Panc1 (cell line): ENCODE measurements at places on chromosomes 3 and 15.

DNA sequence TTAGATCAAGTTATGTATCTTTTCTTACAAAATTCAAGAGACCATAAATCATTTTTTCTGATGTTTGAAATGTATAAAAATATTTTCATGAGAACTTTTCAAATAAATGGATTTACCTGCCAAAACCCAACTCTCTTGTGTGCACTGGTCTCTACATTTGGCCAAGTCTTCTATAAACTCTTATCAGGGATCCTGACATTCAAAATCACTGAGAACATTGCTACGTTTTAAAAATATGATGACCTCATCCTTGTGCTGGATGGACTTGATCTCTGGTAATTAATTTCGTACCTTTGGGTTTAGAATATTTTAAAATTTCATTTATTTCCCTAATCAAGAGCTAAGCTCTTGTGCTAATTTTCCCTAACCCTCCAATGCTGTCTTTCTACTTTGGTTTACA, 127.4 kb downstream of the ATP8B4 start:
- H3K4me1 ChIP-seq, result no peaks in the 10 kb centered on the region
- H3K27ac ChIP-seq, result no peak overlapping the region

GRCh38 chr3:185843126-185843525, 18.3 kb upstream of the IGF2BP2 start:
- no peak for DNase-seq
- no peak overlapping the region for H3K27ac ChIP-seq
- H3K4me3 ChIP-seq, result no peak overlapping the region
- H3K36me3 ChIP-seq, result no peaks in the 10 kb centered on the region
- H3K4me1 ChIP-seq, result no peaks in the 10 kb centered on the region

DNA sequence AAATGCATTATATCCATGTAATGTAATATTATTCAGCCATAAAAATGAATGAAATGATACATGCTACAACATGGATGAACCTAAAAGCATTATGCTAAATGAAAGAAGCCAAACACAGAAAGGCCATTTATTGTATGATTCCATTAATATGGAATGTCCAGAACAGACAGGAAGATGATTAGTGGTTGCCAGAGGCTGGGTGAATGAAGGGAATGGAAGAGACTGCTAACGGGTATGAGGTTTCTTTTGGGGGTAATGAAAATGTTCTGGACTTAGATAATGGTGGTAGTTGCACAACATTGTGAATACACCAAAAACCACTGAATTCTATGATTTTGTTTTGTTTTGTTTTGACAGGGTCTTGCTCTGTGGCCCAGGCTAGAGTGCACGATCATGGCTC, 61.6 kb upstream of the MAP4 start:
- no peaks in the 10 kb centered on the region for H3K27me3 ChIP-seq
- DNase-seq, result no peak
- H3K27ac ChIP-seq, result no peak overlapping the region
- H3K4me1 ChIP-seq, result no peaks in the 10 kb centered on the region; the same call in 1 of the 2 replicates
- no peak overlapping the region for H3K4me3 ChIP-seq

DNA sequence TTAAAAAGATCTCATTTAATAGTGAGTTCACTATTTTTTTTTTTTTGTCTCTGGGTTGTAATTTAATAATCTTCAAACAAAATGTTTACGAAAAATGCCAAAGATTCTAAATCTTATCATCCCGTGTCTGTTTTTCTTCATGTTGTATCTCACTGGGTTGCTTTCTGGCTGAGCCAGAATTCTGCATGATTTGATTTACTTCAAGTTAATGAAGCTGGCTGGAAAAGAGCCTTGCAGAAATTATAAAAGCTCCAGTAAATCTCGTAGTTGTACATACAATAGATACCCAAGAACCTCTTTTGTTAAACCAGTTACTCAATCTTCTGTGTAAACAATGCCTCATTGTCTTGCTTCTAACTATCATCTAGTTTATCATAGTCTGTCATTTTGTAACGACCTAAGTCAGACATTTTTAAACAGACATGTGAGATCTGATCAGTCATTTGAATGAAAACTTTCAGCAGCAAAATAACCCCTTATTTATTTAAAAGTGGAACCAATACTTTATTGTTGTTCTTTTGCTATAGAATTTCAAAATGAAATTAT, 249.0 kb downstream of the MCTP2 start:
- H3K36me3 ChIP-seq, result no peaks in the 10 kb centered on the region
- H3K27me3 ChIP-seq, result no peaks in the 10 kb centered on the region
- DNase-seq, result no peak
- no peaks in the 10 kb centered on the region for H3K4me1 ChIP-seq
- H3K4me3 ChIP-seq, result no peak overlapping the region

DNA sequence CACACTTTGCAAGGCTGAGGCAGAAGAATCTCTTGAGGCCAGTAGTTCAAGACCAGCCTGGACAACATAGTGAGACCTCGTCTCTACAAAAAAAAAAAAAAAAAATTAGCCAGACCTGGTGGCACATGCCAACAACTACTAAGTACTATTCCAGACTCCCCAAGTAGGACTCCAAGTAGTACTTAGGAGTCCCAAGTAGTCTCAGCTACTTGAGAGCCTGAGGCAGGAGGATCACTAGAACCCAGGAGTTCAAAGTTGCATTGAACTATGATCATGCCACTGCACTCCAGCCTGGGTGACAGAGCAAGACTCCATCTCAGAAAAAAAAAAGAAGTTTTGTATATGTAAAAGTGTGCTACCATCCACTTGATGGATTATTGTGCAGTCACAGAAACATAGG, 486.6 kb downstream of the SOX2 start:
- DNase-seq, result no peak
- H3K36me3 ChIP-seq, result no peaks in the 10 kb centered on the region
- H3K27ac ChIP-seq, result no peak overlapping the region
- no peaks in the 10 kb centered on the region for H3K27me3 ChIP-seq
- no peak overlapping the region for H3K4me3 ChIP-seq

DNA sequence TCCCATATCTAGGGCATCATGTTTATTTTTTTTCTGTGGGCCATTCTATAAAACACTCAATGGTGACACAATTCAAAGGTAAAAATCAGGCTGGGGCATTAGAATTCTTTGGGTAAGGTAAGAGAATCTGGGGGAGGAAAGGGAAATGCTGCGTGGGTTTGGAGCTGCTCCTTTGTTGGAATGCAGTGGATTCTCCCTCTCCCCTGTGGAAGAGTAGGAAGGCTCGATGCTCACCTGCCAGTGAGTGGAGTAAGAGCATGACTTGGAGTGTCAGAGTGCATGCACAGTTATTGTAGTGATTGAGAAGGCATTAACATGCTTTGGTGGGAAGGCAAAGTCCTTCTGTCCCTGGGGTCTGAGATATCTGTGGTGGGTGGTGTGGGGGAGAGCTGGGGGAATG, 280.0 kb downstream of the PDCD6IP start:
- no peak overlapping the region for H3K4me3 ChIP-seq
- no peaks in the 10 kb centered on the region for H3K27me3 ChIP-seq
- H3K36me3 ChIP-seq, result no peaks in the 10 kb centered on the region
- no peak overlapping the region for H3K27ac ChIP-seq

DNA sequence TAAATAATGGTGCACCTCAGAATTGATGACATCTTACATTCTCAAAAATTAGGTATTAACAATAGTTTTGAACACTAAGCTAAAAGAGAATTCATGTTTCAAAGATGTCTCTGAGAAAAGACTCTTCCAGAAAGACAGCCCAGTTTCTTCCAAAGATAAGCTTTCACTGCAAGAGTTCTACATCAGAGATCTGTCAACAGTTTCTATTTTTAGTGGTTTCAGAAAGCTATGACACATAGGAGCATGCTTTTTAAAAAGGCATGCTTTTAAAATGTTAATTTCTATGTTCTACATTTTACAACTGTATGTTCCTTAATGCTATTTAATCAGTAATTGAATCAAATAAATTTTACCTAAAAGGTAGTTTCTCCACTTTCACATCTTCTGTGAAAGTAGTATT, 88.2 kb downstream of the PLOD2 start:
- no peak overlapping the region for H3K27ac ChIP-seq
- DNase-seq, result no peak
- no peaks in the 10 kb centered on the region for H3K4me1 ChIP-seq
- no peak overlapping the region for H3K4me3 ChIP-seq
- H3K27me3 ChIP-seq, result no peaks in the 10 kb centered on the region

GRCh38 chr3:31356941-31357340, 175.8 kb upstream of the STT3B start:
- H3K36me3 ChIP-seq, result no peaks in the 10 kb centered on the region
- no peaks in the 10 kb centered on the region for H3K4me1 ChIP-seq
- DNase-seq, result no peak
- no peak overlapping the region for H3K4me3 ChIP-seq

DNA sequence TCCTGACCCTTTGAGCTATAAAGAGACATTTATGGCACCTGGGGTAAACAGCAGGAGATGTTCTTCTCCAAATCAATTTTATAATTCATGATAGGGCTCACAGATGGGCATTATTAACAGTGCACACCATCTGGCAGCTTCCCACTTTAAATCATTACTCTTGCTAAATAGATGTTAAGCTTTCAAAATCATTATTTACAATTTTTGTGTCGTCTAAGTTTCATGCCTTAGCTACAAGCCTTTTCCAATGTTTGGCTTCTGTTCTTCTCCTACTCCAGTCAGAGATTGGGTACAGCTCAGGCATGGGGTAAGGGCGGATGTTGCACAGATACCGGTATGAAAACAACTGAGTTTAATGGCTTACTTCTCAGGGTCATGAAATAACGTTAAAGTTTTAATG, 120.9 kb upstream of the PFN2 start:
- DNase-seq, result no peak
- no peak overlapping the region for H3K4me3 ChIP-seq
- H3K4me1 ChIP-seq, result no peaks in the 10 kb centered on the region
- H3K27me3 ChIP-seq, result no peaks in the 10 kb centered on the region

DNA sequence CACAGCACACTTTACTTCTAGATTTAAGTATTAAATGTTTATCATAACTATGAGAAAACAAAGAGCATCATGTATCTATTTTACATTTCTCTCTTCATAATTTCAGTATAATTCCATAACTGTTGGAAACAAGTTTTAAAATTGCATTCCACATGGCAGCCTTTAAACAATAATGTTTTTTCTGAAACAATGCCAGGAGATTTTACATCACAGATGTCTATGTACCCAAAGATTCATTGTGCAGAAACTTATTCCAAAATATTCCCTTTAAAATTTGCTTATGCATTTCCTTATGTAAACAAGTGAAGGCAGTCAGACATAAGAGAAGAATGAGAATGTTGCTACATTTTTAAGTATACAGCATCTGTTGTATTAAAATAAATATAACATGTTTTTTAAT, 324.9 kb upstream of the COL8A1 start:
- no peaks in the 10 kb centered on the region for H3K27me3 ChIP-seq
- no peaks in the 10 kb centered on the region for H3K4me1 ChIP-seq
- no peak overlapping the region for H3K27ac ChIP-seq

DNA sequence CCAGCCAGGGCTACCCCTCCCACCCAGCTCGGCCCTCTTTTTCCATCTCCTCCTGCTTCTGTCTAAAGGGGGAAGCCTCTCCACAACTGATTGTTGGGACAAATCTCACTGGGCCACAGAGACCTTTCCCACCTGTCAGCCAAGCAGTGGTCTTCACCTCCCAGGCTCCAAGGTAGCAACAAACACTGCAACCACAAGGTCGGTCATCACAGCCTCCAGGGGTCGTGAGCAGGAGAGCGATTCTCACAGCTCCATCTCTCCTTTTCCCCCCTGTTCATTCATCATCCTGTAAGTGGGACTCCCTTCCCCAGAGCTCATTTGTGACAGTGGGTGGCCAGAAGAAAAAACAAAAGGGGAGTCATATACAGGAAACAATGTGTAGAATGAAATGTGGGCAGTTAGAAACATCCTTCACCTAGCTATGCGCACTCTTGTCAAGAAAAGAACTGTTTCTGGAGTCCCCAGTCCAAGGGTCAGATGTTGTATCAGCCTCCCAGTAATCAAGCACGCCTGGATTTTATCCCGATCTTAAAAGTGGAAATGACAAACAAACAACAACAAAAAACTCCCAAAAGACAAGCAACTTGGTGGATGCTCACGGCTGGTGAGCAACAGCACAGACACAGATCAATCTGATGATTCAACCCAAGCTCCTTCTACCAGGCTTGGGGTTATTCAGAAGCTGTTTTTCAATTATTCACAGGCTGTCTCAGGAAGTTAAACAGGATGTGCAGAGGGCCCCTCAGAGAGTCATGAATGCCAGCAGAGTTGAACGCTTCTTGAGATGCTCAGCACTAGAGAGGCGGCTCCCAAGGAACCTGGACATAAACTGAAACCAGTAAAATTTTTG, 22.4 kb downstream of the LYZL4 start:
- H3K36me3 ChIP-seq, result no peaks in the 10 kb centered on the region
- no peaks in the 10 kb centered on the region; the same call in none of the 2 replicates for H3K27me3 ChIP-seq
- no peak for DNase-seq
- no peaks in the 10 kb centered on the region for H3K4me1 ChIP-seq

GRCh38 chr3:13954266-13954665, 74.4 kb upstream of the WNT7A start:
- H3K27ac ChIP-seq, result no peak overlapping the region
- H3K4me3 ChIP-seq, result no peak overlapping the region
- H3K27me3 ChIP-seq, result peaks cover 4% of the 10 kb centered on the region; the same call in 1 of the 2 replicates

GRCh38 chr3:128577711-128578110, 72.9 kb downstream of the RPN1 start:
- no peak for DNase-seq
- no peaks in the 10 kb centered on the region for H3K27me3 ChIP-seq
- H3K4me3 ChIP-seq, result no peak overlapping the region
- H3K4me1 ChIP-seq, result no peaks in the 10 kb centered on the region

DNA sequence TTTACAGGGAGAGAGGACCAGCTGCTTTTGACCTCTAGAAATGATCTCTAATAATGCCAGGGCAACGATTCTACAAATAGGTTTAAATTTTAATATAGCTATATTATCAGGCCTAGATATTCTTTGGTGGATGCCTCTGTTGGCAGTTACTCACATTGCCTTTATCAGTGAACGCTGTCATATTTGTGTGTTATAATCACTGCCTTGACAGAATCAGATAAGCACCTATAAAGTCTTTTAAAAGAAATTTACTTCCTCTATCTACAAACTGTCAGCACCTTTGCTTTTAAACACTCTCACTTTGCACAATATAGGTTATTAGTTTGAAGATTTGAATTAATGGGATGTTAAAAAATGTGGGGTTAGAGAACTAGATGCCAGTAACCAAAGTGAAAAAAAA, 324.1 kb downstream of the ZIC1 start:
- H3K4me3 ChIP-seq, result no peak overlapping the region
- no peaks in the 10 kb centered on the region for H3K36me3 ChIP-seq
- no peak overlapping the region for H3K27ac ChIP-seq

GRCh38 chr3:174945951-174946350, 86.8 kb downstream of the NAALADL2 start:
- no peaks in the 10 kb centered on the region for H3K27me3 ChIP-seq
- DNase-seq, result no peak
- no peak overlapping the region for H3K27ac ChIP-seq
- no peaks in the 10 kb centered on the region for H3K36me3 ChIP-seq
- no peak overlapping the region for H3K4me3 ChIP-seq
- H3K4me1 ChIP-seq, result no peaks in the 10 kb centered on the region
